Stimulated activated naive CD4-positive, alpha-beta T cell treated with Interleukin-2 at 50 U/mL for 16 hours (primary cell): ENCODE measurements at places on chromosomes 1 and 21.

GRCh38 chr1:66464351-66464750, 69.6 kb upstream of the SGIP1 start:
- DNase-seq, result no peak

- no peak for DNase-seq
These were observed 242.7 kb upstream of the JUN start for GRCh38 chr1:59026472-59026948.

DNA sequence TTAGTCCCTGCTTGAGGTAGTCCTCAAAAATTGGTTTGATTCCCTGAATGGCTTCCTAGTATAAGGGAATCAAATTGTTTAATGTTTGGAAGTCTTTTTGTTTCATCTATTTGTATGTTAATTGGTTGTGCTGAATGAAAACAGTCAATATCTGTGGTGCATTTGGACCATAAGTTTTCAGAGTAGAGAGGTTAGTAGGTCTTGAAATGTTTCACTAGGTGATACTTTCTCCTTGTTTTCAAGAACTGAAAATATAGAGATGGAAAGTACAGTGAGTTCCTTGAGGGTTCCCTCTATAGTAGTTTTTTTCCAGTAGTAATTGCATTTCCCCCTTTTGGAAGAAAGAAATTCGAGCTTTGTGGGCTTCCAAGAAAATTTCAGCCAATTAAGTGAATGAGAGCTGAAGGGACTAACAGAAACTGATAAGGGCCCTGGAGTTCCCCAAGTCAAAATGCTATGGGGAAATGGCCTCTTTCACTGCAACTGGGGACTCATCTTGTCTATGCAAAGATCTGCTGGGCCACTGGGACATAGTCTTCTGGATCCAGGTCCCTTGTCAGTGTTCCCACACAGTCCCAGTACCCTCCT, 18.6 kb upstream of the CEP350 start:
- no peak for DNase-seq

DNA sequence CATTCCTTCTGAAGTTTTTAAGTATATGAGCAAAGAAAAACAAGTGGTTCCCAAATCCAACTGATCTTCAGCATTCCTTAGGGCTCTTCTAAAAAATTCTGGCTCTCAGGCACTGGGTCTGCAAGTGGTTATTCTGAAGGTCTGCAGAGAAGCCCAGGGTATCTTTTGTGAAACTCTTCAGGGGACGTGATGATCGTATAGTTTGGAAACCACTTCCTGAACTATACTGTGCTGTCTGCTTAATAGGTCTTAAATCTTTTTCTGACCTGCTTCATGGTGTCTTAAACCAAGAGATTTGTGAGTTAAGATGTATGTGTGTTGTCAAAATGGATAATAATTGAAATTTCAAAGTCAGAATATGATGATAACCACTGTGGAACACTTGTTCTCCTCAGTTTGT, 115.5 kb downstream of the LHX9 start:
- no peak for DNase-seq

DNA sequence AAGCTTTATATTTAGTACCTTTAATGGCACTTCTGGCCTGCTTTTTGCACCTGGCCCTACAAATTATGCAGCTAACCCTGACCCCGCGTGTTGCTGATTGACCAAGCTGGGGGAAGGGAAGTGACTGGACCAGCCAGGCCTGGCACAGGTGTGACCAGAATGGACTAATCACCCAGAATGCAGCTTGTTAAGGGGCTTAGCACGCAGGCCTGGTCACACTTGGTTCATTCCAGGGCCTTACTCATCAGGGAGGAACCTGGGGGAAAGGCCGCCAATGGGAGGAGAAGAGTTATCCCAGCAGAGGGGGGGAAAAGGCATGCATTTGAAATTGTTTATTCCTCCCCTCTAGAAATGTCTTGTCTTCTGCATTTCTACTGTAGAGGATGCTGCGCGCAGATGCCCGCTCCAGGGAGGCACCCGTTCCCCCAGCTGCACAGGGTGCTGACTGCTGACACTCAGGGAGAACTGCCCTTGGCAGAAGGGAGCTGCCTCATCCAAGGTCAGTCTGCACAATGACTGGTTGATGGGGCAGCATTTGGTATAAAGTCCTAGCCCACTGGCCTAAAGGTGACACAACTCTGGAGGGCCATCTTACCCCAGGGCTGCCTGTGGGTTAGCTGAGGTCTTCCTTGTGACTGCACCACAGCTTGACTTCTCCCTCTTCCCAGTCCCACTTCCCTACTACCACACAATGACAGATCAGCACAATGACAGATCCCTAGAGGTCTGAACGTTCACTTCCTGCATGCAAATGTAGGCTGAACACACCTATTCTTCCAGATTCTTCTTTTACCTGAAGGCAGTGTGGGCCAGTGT, 29.0 kb downstream of the DHCR24 start:
- no peak for DNase-seq

DNA sequence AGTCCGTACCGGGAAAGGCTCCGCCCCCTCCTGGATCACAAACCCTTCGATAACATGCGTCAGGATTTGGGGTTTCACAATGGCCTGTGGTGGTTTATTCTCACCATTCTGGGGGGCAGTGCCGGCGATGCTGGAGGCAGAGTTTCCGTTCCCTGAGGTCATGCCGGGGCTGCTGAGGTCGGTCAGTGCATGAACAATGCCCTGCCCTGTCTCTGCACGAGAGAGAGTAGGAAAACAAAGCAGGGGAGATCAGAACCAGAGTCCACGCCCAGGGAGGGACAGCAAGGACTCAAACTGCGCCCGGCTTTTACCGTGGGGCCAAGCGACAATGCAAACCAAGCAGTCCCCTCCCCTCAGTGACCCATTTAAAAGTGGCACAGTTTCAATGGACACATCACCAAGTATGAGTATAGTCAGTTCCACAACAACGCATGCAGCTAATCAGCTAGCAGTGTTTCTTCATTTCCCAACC, 13.2 kb upstream of the A3GALT2 start:
- no peak for DNase-seq

GRCh38 chr21:39553331-39553730, 59.4 kb upstream of the B3GALT5 start:
- no peak for DNase-seq

DNA sequence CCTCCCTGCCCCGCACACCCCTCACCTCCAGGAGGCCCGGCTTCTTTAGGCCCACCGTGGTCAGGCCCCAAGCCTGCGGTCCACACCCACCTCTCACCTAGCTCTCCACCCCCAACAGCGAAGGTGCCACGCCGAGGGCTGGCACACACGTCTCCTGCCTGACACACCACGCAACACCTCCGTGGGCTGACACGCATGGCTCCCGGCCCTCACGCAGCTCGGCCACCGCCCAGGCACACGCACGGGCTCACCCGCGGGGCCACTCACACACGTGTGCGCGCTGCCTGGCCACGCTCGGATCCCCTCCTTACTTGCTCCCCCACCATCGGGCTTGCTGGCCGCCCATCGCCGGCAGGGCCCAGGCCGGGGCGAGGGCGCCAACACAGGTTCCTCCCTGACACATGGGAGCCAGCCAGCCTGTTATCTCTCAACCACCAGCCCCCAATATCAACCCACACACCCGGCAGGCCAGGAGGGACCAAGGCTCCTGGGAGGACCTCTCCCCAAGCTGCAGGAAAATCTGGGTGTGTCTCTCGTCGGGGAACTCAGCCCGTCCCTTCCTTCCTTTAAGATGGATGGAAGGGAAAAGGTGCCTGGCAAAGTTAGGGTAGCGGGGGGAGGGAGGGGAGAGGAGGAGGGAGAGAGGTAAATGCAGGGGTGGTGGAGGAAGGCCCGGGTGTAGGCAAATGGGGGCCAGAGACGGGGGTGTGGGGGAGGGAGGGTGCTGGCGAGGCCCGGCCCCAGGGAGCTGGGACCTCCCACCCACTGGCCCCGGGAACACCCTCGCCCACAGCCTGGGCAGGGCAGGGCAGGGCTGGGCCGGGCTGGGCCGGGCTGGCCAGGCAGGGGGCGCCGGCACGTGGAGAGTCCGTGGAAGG, 546 bp downstream of the ELOVL1 start:
- DNase-seq, result peak; percentile 65
